ENCODE measurements at places on chromosomes 5 and 9. TPM values are rescaled to one million over a fixed set of nuclear protein-coding genes. Genes with fewer than 3 reads are reported as not detected.

Gene CTNND2
- total RNA-seq: not detected

Gene PCDHA7
- 0.05 TPM for total RNA-seq

Gene GHR
- total RNA-seq: 1.8 TPM

Gene DMRT3
- 0.47 TPM for total RNA-seq

Gene TTC16
- not detected for total RNA-seq

Gene SPINK1
- not detected for total RNA-seq

Gene TAF11L5
- not detected for total RNA-seq

Gene ADGRD2
- not detected for total RNA-seq

Gene SPATA31E1
- not detected for total RNA-seq

Gene NSUN2
- 57.5 TPM for total RNA-seq

Gene MXD3
- 6.0 TPM for total RNA-seq

Gene ZFP2
- total RNA-seq: 0.39 TPM

Gene ENTREP1
- total RNA-seq: 5.7 TPM

Gene NMUR2
- 0.87 TPM for total RNA-seq

Gene PLGRKT
- 13.0 TPM for total RNA-seq

Gene FCN1
- not detected for total RNA-seq

Gene RABGAP1
- total RNA-seq: 21.7 TPM

Gene PCDHGA7
- 5.3 TPM for total RNA-seq

Gene SNCAIP
- 18.4 TPM for total RNA-seq

Gene CRHBP
- total RNA-seq: 0.58 TPM

Gene TNFSF8
- total RNA-seq: not detected

Gene SAXO1
- not detected for total RNA-seq

Gene RACK1
- 2,136 TPM for total RNA-seq

Gene PARP8
- 4.5 TPM for total RNA-seq

Gene AIF1L
- total RNA-seq: 3.1 TPM

Gene BNC2
- total RNA-seq: 19.0 TPM

Gene EPB41L4B
- total RNA-seq: 0.88 TPM

Gene GPR21
- total RNA-seq: 1.1 TPM

Gene TEX48
- not detected for total RNA-seq

Gene GDNF
- total RNA-seq: 0.10 TPM

Gene PCDHA11
- not detected for total RNA-seq

Gene FRMD3
- total RNA-seq: 6.1 TPM

Gene PCDHA13
- 0.10 TPM for total RNA-seq

Gene GABRA6
- not detected for total RNA-seq

Gene IRX4
- not detected for total RNA-seq
